SHP77 treated with DMSO at 0.1 percent for 48 hours (cell line): ENCODE measurements at places on chromosomes 3 and 15.

- DNase-seq = no peak
These were observed 111.8 kb downstream of the ASB7 start for GRCh38 chr15:100714034-100714748.

- DNase-seq = no peak
These were observed 11.7 kb downstream of the LIPH start for GRCh38 chr3:185540695-185541094.

DNA sequence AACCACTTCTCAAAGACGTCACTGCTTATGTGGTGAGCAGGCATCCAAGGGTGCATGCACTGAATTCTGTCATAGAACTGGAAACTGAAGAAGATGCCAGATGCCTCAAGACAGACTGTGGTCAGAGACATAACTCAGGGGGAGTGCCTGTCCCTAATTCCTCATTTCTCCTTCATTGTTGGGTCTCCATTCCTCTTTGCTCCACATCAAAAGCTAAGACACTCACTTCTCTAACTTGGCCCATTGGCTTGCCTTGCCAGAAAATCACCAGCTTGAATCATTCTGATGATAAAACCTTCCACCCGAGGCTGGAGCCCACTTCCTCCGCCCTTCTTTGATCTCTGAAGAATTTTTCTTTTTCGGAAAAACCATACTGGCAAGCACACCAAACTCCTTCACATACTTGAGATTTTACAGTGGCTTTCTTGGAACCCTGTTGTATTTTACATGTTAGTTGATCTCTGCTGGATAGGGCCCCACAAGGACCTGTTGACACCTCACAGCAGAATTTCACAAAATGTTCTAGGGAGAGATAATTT lies 69.9 kb downstream of the COL8A1 start:
- no peak for DNase-seq

DNA sequence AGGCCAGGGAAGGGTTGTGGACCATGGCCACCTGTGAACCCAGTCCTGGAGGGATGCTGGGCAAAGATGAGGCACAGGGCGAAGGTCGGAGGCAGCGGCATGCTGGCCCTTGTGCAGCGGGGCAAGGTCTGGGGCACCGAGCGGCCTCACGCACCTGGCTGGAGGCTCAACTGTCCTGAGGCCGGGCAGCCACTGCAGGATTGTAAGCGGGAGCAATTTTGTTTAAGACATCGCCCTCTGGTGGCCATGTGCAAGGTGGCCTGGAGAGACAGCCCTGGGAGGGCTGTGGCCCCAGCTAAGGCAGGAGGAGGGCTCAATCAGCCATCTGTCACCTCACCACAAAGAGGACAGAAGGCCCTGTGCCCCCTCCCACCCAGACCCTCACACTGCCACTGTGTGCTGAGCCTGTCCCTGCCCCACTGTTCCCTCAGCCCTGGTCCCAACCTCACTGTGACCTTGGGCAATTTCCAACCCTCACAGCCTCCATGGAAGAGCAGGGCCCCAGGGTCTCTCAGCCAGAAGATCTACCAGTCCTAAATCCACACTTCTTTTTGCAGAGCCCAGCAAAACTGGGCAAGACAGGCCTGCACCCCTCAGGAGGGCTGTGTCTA lies 46.2 kb downstream of the TPRA1 start:
- peak; percentile 28 for DNase-seq

- DNase-seq = no peak
These were observed 549.4 kb downstream of the OCA2 start for GRCh38 chr15:27549746-27550145.

DNA sequence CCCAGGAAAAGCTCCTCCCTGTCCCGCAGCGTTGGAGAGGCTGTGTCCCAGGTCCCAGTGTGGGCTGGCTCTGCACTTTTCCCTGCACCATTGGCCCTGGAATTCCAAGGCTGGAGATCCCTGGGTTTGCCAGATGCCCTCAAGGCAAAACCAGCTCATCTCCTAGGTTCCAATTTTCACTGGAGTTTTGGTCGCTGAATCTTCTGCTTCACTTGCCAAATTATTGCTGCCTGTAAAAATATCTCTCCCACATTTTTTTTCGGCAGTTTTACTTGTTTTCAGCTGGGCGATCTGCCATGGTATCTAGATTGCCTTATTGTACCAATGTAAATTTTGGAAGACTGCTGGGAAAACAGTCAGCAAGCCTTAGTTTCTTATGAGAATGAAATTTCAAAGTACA lies 150.9 kb upstream of the ATP10A start:
- DNase-seq = no peak
